Glutamatergic neuron (in vitro differentiated cells): ENCODE measurements at places on chromosomes 11 and 22.

DNA sequence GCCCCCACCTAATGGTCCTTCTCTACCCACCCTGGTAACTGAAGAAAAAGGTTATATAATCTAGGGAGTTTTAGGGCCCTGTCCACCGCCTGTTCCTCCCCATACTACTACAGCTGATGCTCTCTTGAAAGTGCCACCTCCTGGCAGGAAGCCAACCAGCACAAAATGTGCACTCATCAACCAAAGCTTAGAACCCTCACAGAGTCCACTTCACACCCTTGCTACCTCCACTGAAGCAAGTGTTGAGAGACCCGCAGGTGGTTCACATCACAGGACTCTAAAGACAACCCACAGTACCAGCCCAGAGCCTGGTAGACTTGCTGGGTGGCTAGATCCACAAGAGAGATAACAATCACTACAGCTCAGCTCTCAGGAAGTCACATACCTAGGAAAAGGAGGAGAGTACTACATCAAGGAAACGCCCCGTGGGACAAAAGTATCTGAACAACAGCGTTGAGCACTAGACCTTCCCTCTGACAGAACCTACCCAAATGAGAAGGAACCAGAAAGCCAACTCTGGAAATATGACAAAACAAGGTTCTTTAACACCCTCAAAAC, 17.5 kb upstream of the OR10W1 start:
- DNase-seq = no peak

- no peak for DNase-seq
Measured at GRCh38 chr11:128964463-128964930, 21.8 kb upstream of the TP53AIP1 start.

DNA sequence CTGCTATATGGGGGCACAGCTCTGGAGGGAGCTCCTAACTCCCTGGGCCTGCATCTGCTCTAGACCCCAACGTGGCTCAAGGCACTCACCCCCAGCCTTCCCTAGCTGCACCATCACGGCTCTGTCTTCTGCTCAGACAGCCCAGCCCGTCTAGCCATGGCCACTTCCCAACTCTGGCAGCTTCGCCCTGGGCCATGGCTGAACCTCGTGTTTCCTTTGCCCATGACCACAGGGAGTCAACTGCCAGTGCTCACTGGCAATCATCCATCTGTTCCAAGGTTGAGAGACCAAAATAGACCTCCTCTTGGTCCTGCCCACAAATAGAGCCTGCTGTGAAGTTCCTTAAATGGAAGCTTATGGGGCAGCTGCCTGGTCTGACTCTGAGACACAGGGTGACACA, 5.4 kb downstream of the LMO1 start:
- DNase-seq = no peak

DNA sequence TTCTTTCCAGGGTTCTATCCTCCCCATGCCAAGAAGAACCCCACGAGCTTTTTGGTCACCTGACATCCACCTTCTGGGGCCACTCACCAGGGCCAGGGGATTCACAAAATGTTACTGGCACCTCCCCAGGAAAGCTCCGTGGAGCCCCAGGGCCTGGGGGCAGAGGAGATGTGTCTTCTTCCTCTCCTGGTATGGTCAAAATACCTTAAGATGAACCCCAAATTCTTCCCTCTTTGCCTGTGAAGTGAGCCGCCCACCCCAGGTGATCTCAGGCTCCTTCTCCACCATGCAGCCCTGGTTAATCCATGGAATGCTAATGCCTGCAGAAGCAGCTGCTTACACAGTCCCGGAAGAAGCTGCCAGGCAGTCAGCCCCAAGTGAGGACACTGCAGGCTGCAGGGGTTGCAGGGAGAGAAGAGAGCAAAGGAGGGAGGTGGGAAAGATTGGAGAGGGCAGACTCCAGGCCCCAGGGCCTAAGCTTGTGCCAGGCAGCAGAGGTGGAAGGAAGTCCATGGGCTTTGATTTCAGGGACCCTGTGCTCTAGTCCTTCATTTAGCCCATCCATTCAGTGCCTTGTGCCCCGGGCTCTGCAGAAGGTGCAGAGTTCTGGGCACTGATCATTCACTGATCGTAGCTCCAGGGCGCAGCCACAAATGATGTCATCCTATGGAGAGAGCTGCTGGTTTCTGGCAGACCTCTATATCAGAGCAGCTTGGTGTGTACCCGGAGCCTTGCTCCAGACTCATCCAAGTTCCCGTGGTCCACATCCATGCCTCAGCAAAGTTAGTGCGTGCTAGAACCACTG, 127.9 kb upstream of the NECTIN1 start:
- DNase-seq = peak; percentile 15

GRCh38 chr11:123357990-123358827, 71.9 kb upstream of the GRAMD1B start:
- DNase-seq = peak; percentile 58

DNA sequence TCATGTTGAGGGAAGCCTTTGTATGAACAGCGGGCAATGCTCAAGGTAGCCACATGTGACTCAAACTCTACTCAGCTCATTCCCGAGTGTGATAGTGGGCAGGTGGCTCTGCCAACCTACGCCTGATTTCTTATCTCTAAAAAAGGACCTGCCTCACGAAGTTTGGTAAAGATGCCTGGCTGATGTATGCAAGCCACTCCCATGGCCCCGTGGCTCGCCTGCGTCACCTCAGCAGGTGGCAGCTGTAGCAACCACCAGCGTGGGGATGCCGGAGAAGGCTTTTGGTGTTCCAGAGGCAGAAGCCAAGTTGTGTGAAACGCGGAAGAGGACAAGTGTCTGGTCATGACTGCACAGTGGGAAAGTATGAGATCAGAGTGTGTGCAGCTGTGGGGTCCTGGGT, 5.4 kb downstream of the FADS2 start:
- no peak for DNase-seq

GRCh38 chr11:19430754-19431398, 190.1 kb upstream of the E2F8 start:
- DNase-seq = no peak

GRCh38 chr11:71145988-71146824, 106.2 kb downstream of the SHANK2 start:
- no peak for DNase-seq

DNA sequence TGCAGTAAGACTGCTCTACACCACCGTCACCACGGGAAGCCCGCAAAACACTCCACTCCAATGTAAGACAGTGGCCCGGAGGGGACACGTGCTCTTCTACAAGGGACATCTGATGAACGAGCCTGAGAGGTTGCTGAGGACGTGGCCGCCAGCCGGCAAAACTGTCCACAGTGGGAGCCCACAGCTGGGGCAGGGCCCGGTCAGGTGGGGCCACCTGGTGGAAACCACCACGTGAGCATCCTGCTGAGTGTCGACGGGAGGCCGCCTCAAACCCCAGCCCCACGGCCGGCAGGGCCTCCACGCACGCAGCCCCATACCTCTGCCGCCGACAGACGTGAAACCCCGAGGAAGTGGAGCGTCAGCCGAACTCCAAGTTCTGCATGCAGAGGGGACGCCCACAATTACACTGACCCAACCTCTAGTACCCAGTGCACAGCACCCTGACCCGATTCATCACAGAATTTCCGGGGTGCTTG, 42.6 kb downstream of the BRD1 start:
- no peak for DNase-seq

DNA sequence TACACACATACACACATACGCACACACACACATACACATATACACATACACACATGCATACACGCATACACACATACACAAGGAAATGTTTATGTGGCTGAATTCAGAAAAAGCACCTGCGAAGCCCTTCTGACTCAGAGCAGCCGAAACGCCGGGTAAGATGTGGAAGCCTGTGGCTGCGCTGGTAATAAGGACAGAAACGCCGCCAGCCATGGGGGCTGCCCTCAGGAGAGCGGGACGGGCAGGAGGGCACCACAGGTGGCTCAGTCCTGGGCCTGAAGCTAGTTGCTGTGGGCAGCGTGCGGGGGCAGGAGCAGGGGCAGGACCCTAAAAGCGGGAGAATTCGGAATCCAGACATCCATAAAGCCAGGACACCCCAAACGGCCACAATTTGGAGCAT, 378.3 kb downstream of the BRD1 start:
- DNase-seq = no peak

DNA sequence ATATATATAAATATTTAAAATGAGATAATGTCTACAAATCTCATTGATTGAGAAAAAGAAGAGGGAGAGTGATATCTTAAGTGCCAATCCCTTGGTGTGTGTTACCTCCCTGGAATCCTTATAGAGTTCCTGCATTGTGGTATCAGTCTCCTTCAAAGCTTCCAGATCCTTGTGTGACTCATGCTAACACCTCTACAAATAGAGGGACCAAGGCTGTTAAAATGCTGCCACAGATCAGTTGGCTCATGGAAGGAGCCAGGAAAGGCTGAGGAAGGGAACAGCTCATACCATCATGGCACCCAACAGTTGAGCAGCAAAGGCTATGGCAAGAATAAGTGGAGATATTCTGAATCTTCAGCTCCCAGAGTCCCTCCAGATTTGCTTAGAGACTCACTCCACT, 163.6 kb upstream of the ISX start:
- DNase-seq = no peak

DNA sequence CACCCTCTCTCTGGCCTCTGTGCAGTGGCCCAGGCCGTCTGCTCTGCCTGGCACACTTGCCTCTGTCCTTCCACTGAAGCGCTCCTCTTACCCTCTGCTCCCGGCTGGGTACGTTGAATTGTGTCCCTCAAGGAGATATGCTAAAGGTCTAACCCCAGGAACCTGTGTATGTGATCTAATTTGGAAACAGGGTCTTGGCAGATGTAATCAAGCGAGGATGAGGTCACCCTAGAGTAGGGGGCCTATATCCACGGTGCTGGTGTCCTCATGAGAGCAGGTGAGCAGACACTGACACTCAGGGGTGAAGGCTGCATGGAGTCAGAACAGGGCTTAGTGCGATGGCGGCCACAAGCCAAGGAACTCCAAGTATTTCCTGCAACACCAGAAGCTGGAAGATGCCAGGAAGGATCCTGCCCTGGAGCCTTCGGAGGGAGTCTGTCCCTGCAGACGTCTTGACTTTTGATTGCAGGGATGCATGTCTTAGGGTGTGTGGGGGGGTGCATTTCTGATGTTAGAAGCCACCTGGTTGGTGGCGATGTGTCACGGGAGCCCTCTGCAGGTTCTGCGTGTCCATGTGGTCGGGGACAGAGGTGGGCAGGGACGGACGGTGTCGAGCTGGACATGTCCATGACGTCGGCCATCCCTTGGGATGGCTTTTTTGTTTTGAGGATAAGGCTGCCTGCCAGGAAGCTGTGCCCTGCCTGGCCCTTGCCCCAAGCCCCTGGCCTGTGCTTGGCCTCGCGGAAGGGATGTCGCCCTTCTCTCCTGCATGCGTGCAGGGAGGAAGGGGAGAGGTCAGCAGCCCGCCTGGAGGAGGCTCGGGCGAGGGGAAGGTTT, 68.6 kb downstream of the LRP5 start:
- no peak for DNase-seq
